T-helper 17 cell (primary cell): ENCODE measurements at places on chromosomes 7 and 10. TPM values are rescaled to one million over a fixed set of nuclear protein-coding genes. Genes with fewer than 3 reads are reported as not detected.

DNA sequence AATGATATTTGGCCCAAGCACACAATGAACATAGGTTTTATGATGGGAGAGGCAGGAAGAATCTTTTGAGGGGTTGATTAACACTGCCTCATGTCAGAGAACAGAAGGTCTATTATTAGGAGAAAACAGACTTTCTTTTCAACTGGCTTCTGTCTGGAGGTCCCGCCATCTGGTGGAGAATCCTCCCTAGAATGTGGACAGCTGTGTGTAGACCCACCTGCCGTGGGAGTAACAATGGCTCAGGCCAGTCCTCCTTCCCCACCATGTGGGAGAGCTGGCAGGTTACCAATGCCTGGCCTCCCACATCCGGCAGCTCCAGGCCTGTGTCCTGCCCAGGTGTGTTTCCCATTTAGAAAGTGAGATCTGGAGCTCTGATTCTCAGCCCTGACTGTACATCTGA, 70.4 kb upstream of the AOAH start:
- H3K4me3 ChIP-seq = no peak overlapping the region
- peak overlapping the region; percentile 57 for H3K27ac ChIP-seq
- H3K36me3 ChIP-seq = peaks cover 2% of the 10 kb centered on the region

GRCh38 chr10:123564631-123565030, 101.5 kb upstream of the GPR26 start:
- DNase-seq = no peak
- no peak overlapping the region for H3K27ac ChIP-seq
- peaks cover 64% of the 10 kb centered on the region for H3K27me3 ChIP-seq
- no peak overlapping the region for H3K4me3 ChIP-seq
- peaks cover 1% of the 10 kb centered on the region for H3K4me1 ChIP-seq

SH3PXD2A gene
- total RNA-seq = 10.9 TPM

DNA sequence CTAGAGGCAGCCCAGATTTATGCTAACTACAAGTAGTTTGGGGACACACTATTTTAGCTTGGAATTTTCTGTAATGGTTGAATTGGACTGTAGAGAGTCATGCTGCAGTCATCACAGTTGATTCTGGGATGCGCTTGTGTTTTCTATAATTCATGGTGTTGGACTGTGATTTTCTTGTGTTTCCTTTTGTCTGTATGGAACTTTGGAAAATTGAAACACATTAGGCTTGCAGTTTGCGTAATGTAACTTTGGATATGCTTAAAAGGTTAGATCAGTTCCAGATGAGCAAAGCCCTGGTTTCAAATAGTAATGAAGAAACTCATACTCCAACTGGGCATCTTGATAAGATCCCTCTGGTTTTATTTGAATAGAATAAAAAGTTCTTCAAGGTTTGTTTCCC, 502.2 kb downstream of the ARL4A start:
- H3K4me1 ChIP-seq = no peaks in the 10 kb centered on the region
- H3K27ac ChIP-seq = no peak overlapping the region
- no peak for DNase-seq
- no peak overlapping the region for H3K4me3 ChIP-seq
- H3K36me3 ChIP-seq = no peaks in the 10 kb centered on the region

GRCh38 chr10:4337563-4337962, 488.4 kb upstream of the AKR1E2 start:
- H3K27me3 ChIP-seq = no peaks in the 10 kb centered on the region
- no peak overlapping the region for H3K27ac ChIP-seq
- H3K4me1 ChIP-seq = no peaks in the 10 kb centered on the region
- no peak overlapping the region for H3K4me3 ChIP-seq
- DNase-seq = no peak

GRCh38 chr7:153941061-153941460, 111.1 kb upstream of the DPP6 start:
- H3K4me1 ChIP-seq = no peaks in the 10 kb centered on the region
- no peak for DNase-seq
- no peak overlapping the region for H3K4me3 ChIP-seq
- H3K27me3 ChIP-seq = no peaks in the 10 kb centered on the region
- no peak overlapping the region for H3K27ac ChIP-seq
- H3K36me3 ChIP-seq = no peaks in the 10 kb centered on the region

GRB10 gene
- 3.8 TPM for total RNA-seq

- H3K27ac ChIP-seq = no peak overlapping the region
- peaks cover 8% of the 10 kb centered on the region for H3K4me1 ChIP-seq
- DNase-seq = no peak
- H3K36me3 ChIP-seq = no peaks in the 10 kb centered on the region
Observed at GRCh38 chr10:60808036-60808435, 29.8 kb downstream of the CDK1 start.

C1QL3 gene
- not detected for total RNA-seq

SRGN gene
- total RNA-seq = 467 TPM

RNF32 gene
- 1.7 TPM for total RNA-seq

NODAL gene
- not detected for total RNA-seq

DNA sequence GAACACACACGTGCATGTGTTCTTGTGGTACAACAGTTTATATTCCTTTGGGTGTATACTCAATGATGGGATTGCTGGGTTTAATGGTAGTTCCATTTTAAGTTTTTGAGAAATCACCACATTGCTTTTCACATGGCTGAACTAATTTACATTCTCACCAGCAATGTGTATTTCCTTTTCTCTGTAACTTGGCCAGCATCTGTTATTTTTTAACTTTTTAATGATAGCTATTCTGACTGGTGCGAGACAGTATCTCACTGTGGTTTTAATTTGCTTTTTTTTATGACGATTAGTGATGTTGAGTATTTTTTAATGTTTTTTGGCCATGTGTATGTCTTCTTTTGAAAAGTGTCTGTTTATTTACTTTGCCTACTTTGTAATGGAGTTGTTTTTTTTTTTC, 256.6 kb downstream of the ZWINT start:
- no peak overlapping the region for H3K4me3 ChIP-seq
- H3K4me1 ChIP-seq = no peaks in the 10 kb centered on the region
- no peak overlapping the region for H3K27ac ChIP-seq
- no peaks in the 10 kb centered on the region for H3K36me3 ChIP-seq
- H3K27me3 ChIP-seq = no peaks in the 10 kb centered on the region

DNA sequence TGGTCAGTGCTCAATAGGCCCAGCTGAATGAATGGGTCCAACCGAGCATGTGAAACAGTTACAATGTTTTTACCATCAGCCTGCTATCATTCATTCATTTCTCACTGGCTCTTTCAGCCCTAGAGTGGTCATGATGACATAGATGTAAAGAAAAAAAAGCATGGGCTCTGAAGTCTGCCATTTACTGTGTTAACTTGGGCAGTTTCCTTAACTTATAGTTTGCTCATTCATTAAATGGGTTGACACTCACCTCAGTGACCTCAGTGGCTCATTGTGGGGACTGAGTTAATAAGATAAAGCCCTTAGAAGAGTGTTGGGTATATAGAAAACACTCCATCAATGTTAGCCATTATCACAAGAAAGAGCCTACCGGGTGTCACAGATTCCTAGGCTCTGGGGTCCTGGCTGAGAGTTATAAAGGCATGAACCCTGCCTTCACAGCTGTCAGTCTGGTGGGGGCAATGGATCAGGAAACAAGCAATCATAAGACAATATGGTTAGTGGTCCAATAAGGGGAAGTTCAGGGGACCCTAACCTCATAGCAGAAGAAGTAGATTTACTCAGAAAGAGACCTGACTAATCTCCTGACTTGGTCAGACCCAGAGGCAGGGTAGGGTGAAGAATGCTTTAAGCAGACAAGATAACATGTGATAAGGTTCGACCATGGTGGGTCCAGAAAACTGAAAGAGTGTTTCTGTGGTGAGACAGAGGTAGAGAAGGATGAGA, 29.7 kb upstream of the GPAM start:
- peaks cover 81% of the 10 kb centered on the region for H3K27me3 ChIP-seq
- DNase-seq = no peak
- no peak overlapping the region for H3K27ac ChIP-seq

OR2A12 gene
- not detected for total RNA-seq

DNA sequence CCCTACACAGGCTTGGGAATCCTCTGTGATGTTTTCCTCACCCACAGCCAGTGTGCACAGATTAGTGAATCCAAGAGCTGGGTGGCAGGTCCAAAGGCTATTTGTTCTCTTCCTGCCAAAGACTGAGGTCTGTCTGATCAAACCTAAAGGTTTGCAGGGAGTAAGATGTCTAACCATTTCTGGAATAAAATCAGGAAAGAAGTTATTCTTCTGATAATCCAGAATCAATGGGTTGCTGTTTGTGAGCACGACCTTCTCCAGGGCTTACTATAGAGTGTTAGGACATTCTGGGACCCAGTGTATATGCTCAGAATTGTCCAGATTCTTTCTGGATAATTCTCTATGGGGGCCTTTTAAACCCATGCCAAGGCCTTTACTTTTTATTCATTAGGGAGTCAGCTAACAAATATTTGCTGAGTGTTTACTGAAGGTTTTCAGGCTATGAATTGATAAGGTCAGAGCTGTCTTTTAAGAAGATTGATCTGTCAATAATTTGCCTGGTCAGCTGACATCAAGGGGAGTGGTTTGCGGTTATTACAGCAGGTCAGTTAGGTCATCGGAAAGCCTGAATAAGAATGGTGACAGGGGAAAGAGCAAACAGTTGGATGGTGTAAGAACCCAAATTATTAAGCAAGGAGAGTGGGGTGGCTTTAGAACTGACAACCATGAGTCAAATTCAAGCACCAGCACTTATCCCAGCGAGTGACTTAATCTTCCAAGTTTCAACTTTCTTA, 7.5 kb upstream of the TECTB start:
- DNase-seq = no peak
- peaks cover 29% of the 10 kb centered on the region for H3K27me3 ChIP-seq
- no peaks in the 10 kb centered on the region for H3K4me1 ChIP-seq

- H3K27me3 ChIP-seq = no peaks in the 10 kb centered on the region
- DNase-seq = no peak
- H3K4me3 ChIP-seq = no peak overlapping the region
- peaks cover 16% of the 10 kb centered on the region for H3K4me1 ChIP-seq
Observed at GRCh38 chr7:142863891-142864685, 9.2 kb downstream of the EPHB6 start.

ZNF746 gene
- 29.2 TPM for total RNA-seq

GRCh38 chr7:90401989-90402388, 1.3 kb upstream of the CLDN12 start:
- no peak overlapping the region for H3K4me3 ChIP-seq
- H3K27me3 ChIP-seq = no peaks in the 10 kb centered on the region
- H3K27ac ChIP-seq = peak overlapping the region; percentile 98
- DNase-seq = no peak
- H3K36me3 ChIP-seq = no peaks in the 10 kb centered on the region
- H3K4me1 ChIP-seq = peaks cover 15% of the 10 kb centered on the region

DNA sequence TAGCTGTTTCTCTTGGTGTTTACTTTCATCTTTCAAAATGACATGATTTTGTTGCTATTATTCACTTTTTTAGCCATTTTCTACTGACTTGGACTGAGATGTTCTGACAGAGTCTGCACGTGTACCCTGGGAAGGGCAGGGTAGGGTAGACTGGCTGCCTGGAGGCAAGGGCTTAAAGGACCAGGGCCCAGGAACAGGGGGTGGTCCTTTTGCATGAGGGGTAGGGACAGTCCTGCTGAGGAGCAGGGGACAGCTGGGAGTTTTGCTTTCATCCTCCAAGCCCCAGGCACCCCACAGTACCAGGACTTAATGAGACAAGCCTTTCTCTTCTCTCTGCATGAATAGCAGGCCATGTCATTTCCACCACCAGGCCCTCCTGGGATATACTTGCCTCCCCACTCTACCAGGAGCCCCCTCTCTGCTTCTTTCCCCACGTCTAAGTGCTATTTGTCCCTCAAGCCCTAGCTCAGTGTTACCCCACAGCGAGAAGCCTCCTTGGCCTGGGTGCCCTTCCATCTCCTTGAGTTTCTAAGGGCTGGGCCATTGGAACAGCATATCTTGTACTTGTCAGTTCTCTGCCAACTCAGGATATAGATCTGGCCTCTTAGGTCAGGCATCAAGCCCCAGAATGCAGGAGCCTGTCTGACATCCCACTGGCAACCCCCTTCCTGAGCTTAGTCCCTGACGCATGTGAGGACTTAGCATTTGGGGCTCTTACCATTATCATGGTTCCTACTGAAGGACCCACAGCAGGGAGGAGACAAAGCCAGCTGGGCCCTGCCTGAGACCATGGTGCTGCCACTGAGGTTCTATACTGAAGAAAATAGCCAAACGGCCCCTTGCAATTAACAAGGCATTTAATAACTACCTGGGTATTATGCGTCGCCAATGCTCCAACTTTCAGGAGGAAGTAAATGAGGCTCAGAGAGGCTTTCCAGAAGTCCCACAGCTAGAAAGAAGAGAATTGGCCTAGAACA, 78.4 kb upstream of the UNC5B start:
- no peak for DNase-seq
- peaks cover 2% of the 10 kb centered on the region for H3K4me1 ChIP-seq
- H3K4me3 ChIP-seq = no peak overlapping the region
- H3K27me3 ChIP-seq = peaks cover 64% of the 10 kb centered on the region
- no peak overlapping the region for H3K27ac ChIP-seq

- H3K36me3 ChIP-seq = peaks cover 8% of the 10 kb centered on the region
- H3K27ac ChIP-seq = peak overlapping the region; percentile 65
- H3K27me3 ChIP-seq = peaks cover 31% of the 10 kb centered on the region
- peaks cover 25% of the 10 kb centered on the region for H3K4me1 ChIP-seq
- no peak overlapping the region for H3K4me3 ChIP-seq
Observed at GRCh38 chr7:35729061-35729783, 34.3 kb upstream of the HERPUD2 start.

EGR2 gene
- total RNA-seq = 4.8 TPM

ENTPD1 gene
- total RNA-seq = 13.8 TPM

SMKR1 gene
- total RNA-seq = 0.77 TPM

PIP gene
- total RNA-seq = not detected

DPYSL4 gene
- total RNA-seq = 0.52 TPM

GRCh38 chr7:32502728-32503127, 7.4 kb downstream of the AVL9 start:
- peaks cover 33% of the 10 kb centered on the region for H3K4me1 ChIP-seq
- no peaks in the 10 kb centered on the region for H3K27me3 ChIP-seq
- H3K27ac ChIP-seq = no peak overlapping the region
- peak overlapping the region; percentile 28 for H3K4me3 ChIP-seq
- no peak for DNase-seq

CAV2 gene
- 0.32 TPM for total RNA-seq

DNA sequence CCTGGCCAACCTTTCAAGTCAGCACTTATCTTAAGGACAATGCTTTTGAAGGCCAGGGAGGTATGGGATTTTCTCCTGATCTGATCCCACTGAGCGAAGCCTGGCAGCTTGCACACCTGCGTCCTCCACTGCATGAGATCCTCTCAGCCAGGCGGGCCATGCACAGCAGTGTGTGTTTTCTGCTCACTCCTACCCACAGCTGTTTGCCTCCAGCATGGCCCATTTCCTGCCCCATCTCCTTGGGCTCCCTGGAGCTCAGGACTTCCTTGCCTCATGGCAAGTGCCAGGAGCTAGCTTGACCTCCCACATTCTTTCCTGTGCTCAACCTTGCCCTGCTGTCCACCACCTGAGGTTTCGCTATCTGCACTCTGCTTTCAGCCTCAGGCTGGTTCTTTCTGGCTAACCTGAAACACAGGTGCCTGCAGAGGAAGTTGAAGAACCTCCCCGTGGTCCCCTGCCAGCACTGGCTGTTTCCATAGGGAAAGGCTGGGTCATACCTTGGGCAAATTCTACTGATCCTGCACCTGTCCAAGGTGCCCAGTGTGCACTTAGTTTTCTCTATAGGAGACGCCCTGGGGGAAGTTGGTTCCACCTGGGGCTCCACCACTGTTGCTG, 43.9 kb upstream of the EEPD1 start:
- DNase-seq = no peak
- peaks cover 5% of the 10 kb centered on the region for H3K36me3 ChIP-seq
- no peak overlapping the region for H3K27ac ChIP-seq
- peaks cover 2% of the 10 kb centered on the region for H3K4me1 ChIP-seq
- no peak overlapping the region for H3K4me3 ChIP-seq
